Naive thymus-derived CD4-positive, alpha-beta T cell (primary cell): ENCODE measurements at places on chromosomes 4 and X. TPM values are rescaled to one million over a fixed set of nuclear protein-coding genes. Genes with fewer than 3 reads are reported as not detected.

GRCh38 chrX:82676386-82676785, 831.7 kb upstream of the POU3F4 start:
- no peak for DNase-seq

- DNase-seq: no peak
Measured at GRCh38 chr4:96120206-96120605, 280.3 kb downstream of the PDHA2 start.

DNA sequence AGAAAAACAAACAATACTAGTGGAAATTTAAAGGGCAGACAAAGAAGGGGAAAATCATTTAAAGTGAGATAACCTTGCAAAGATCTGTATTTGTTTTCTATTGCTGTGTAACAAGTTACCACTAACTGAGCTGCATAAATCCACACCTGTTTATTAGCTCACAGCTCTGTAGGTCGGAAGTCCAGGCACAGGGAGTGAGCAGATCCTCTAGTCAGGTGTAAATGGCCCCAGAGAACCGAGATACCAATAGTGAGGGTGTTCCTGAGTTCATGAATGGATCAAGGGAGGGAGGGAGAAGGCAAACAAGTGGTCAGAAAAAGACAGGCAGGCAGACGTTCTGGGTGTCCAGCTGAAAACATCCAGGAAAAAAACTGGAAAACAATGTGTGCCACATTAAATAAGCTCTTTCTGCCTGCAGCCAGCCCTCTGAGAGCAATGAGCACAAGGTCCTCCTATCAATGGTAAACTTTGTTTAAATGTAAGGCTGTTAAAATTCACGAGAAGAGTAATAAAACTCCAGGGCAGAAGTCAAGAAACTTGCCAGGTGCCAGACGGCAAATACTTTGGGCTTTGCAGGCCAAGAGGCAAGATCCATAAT, 25.0 kb downstream of the ADGRA3 start:
- no peak for DNase-seq

GRCh38 chrX:134020910-134021309, 35.5 kb upstream of the GPC3 start:
- no peak for DNase-seq

Gene NAP1L3
- polyA plus RNA-seq: 4.4 TPM

GRCh38 chrX:39726771-39727170, 371.0 kb downstream of the BCOR start:
- DNase-seq: no peak

- no peak for DNase-seq
Measured at GRCh38 chr4:119672086-119672485, 43.5 kb upstream of the PDE5A start.

Gene TLR10
- polyA plus RNA-seq: 0.14 TPM

DNA sequence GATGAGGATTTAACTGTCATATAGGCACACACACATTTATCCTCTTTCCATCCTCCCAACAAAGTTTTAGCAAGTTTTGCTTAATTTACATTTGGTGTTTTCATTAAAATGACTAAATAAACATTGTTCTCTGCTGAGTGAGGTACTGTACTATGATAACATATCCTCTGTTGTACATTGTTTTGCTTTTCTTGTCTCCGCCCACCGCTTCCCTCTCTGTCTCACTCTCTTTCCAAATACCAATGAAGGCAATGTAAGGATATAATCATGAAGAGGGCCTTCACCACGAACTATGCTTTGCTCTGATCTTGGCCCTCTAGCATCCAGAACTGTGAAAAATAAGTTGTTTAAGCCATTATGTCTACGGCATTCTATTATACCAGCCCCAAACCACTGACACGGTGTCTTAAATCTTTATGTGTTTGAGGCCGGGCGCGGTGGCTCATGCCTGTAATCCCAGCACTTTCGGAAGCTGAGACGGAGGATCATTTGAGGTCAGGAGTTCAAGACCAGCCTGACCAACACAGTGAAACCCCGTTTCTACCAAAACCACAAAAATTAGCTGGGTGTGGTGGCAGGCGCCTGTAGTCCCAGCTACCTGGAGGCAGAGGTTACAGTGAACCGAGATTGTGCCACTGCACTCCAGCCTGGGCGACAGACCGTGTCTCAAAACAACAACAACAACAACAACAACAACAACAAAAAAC, 65.3 kb downstream of the HPRT1 start:
- no peak for DNase-seq

GRCh38 chr4:17218786-17219185, 293.1 kb downstream of the QDPR start:
- DNase-seq: no peak

DNA sequence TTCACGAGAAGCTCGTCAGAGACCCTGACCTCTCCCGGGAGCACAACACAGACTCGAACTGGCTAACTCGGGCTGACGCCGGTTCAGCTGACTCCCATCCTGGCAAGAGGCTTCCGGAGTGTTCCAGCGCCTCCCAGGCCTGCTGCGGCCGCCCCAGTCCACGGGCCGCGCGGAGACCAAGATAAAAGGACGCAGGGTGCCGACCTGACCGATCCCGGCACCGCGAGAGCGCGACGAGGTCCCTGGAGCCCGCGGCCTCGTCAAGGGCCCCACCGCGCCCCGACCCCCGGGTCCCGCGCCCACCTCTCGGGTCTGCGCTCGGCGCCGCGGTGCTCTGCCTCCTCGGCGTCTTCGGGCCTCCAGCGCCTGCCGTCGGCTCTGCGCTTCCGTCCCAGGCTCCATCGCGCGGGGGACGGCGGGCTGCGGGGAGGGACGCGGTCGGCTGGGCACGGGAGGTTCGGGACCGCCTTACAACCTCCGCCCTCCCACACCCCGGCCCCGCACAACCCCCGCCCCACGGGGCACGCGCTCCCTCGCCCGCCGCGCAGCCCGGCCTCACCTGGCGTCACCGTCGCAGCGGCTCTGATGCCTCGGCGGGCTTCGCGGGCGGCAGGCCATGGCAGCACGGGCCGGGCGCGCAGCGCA, 426 bp downstream of the SLBP start:
- DNase-seq: peak; percentile 35

DNA sequence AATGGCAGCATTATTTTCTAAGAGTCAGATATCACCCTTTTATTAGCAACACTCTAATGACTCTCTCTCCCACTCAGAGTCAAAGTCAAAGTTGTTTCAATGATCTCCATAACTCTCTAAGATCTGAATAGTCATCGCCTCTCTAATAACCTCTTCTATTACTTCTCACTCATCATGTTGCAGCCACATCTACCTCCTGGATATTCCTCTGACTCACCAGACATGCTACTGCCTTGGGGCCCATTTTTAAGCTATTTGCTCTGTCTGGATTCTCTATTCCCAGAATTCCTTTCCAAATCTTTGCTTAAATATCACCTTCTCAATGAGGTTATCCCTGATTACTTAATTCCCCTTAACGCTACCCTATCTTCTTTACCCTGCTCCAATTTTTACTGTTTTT, 391.8 kb upstream of the MAGEB16 start:
- DNase-seq: no peak

- no peak for DNase-seq
Measured at GRCh38 chr4:168265327-168265726, 53.2 kb downstream of the DDX60 start.

DNA sequence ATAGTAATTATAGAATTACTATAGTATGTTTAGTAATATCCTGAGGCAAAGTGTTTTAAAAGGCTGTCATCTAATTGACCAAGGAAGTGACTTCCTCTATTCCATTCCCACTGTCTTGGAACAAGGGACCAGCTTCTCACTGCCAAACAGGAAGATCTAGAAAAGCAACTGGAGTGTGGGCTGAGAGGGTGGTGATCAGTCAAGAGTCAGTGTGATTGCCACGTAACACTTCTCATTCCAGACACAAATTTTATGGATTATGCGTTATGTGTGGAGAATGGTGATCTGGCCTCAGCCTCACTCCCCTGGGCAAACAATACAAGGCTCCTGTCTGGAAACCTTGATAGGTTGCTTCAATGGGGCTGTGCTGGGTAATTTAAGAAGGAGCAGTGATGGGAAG, 60.0 kb downstream of the RRAGB start:
- DNase-seq: no peak

Gene CPZ
- not detected for polyA plus RNA-seq

GRCh38 chr4:3313139-3313538, 20.3 kb downstream of the RGS12 start:
- no peak for DNase-seq

GRCh38 chr4:117400039-117400835, 314.9 kb upstream of the TRAM1L1 start:
- DNase-seq: no peak

Gene GAGE12E
- not detected for polyA plus RNA-seq

Gene CORIN
- polyA plus RNA-seq: 0.07 TPM

DNA sequence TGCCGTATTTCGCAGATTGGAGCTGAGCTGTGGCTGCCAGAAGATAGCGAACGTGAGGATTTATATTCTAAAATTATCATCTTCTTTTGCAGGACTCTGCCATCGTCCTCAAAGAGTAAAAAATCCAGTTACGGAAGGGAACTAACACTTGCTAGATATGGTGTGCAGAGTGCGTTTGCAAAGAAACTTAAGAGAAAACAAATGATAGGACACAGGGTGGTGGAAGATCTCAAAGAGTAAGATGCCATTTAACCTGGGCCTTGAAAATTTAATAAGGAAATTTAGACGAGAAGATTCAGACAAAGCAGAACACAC, 566 bp downstream of the LARP7 start:
- no peak for DNase-seq

Gene SYTL4
- not detected for polyA plus RNA-seq

- peak; percentile 46 for DNase-seq
Measured at GRCh38 chrX:153474718-153475117, 4.3 kb upstream of the HAUS7 start.

DNA sequence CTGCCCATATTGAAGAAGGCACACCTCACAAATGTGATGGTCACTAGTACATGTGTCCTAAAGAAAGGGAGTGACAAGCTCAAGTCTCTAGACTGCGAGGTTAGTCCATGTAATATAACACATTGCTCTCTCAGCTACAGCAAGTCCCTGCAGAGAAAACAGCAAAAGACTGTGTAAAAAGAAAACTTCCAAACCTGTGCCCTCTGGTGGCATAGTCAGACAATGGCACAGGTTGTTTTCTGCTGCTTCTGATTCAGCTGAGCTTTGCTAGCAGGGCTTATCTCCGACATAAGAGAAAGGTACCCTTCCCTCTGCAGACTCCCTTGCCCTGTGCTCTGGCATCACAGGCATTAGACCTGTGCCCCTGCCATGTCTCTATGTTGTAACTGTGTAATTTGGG, 1.4 kb upstream of the SERPINA7 start:
- DNase-seq: no peak

DNA sequence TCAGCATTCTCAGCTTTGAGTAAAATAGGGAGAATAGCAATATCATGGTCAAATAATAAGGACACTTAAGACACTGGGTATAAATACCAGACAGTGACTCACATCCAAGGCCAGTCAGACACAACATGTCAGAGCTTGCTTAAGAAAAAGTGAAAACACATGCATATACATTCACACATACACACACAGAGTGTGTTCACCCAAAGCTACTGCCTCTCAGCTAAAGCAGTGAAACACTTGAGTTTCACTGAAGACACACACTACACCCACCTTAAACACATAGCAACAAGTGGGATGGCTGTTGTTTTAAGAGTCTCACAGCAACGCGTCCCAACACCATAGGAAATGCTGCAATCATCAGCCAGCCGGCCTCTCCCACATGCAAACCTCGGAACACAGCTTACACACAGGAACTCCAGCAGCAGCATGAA, 14.4 kb downstream of the SHROOM4 start:
- DNase-seq: no peak

Gene LAS1L
- 40.6 TPM for polyA plus RNA-seq

Gene TRMT44
- 21.3 TPM for polyA plus RNA-seq

- DNase-seq: no peak
Measured at GRCh38 chr4:138540056-138540800, 298.1 kb upstream of the SLC7A11 start.

DNA sequence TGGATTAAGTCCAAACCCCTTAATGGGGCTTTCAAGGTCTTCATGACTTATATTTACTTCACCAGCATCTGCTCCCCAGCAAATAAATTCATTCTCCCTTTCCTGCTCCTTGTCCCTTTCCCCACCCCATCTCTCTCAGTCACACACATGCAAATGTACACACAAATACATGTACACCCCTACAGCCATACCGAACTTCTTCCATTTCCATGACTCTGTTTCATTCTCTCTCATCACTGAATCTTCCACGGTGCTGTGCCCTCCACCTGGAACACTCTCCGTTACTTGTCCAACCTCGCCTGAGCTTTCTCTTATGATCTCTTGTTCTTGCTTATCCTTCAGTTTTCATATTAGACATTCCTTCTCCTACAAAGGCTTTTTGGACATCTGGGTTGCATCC, 22.0 kb upstream of the RPA4 start:
- no peak for DNase-seq

Gene ARMCX1
- 2.1 TPM for polyA plus RNA-seq

DNA sequence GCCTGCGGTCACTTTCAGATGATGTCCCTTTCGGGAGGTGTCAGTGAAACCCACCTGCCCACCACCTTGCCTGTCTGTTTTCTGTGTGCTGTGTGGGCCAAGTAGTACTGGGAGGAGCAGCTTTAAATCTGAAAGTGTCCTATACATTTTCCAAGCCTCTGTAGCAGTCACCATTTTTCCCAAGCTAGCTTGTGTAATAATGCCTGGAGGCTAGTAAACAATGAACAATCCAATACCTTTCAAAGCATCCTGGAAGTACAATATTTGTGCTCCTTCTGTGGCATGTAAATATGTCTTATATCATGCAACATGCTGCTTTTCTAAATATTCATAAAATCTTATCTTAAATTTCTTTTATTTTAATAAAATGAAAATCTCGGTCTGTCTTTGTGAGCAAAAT, 111.6 kb upstream of the C1GALT1C1 start:
- DNase-seq: no peak

GRCh38 chr4:158055668-158056067, 117.2 kb downstream of the GASK1B start:
- no peak for DNase-seq

Gene CT45A3
- not detected for polyA plus RNA-seq

- DNase-seq: no peak
Measured at GRCh38 chrX:71217298-71217697, 5.7 kb upstream of the GJB1 start.

Gene DGKK
- polyA plus RNA-seq: not detected

Gene BMP3
- not detected for polyA plus RNA-seq

Gene MAGEA2
- polyA plus RNA-seq: not detected

Gene PPEF2
- polyA plus RNA-seq: not detected

DNA sequence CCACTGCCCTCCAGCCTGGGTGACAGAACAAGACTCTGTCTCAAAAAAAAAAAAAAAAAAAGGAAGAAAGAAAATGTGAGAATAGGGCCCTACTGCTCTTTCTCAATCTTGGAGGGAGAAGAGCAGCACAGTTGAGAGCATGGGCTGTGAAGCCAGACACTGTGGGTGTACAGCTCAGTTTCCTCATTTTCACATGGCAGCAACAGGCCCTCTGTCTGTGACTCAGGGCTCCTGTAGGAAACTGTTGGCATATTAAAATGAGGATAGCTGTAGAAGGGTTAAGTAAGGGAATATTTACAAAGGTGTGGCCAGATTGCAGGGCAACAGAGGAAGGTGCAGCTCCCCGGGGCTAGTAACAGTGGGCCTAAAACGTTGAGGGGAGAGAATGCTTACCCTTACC, 3.4 kb downstream of the AKAP14 start:
- no peak for DNase-seq

Gene SYTL5
- polyA plus RNA-seq: not detected
